ENCODE measurements at places on chromosomes 2 and 18.

DNA sequence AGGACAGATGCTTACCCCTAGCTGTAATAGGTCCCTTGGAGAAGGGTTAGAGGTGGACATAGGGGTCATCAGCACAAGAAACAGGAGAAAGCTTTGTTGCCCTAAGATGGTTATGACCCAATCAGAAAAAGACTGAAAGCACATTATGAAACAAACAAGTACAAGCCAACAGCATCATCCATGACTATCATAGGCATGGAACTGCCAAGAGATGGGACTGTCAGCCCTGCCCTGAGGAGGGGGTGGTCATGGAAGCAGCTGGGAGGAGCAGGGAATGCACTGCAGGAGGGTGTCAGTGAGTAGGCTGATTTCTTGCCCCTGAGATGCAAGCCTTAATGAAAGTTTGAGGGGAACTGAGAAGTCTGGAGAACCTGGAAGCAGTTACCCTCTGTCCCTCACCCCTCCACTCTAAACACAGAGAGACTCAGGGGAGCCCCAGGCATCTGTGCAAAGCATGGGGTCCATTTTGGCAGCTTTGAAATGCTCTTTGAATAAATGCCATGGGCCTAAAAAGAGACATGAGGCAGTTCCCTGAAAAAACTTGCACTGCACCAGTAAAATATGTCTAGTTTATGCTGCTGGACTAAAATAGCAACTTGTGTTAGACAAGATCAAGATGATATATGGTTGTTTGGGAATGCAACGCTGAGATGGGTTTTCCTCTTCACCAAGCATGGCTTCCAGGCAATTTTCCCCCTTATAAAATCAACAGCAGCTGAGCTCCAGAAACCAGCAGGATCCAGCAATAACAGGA, 122.7 kb upstream of the ZFP36L2 start:
- no peak for DNase-seq

DNA sequence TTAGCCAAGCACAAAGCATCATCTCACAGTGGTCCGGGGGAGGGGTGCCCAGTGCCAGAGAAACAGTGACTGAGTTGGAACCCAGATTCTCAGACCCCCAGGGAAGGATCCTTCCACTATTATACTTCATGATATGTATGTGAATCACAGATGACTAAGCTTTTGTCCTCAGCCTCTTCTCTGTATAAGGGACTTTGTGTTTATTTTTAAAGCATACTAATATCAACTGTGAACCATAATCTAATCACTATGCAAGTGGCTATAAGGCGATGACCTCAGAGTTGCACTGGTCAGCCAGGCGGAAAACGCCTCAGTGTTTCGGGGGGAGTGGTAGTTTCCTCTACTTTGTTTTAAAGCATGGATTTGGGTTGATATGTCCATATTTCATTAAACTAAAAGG, 160.4 kb upstream of the TMEM200C start:
- DNase-seq = no peak

DNA sequence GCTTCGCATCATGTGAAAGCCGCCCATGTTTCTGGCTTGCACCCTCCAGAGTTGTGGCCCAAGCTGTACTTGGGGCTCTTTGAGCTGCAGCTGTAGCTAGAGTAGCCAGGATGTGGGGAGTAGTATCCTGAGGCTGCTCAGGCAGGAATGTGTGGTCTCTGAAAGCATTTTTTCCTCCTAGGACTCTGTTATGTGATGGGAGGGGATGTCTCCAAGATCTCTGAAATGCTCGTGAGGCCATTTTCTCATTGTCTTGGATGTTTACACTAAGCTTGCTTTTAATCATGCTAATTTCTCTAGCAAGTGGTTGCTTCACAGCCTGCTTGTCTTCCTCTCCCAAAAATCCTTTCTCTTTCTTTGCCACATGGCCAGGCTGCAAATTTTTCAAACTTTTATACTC, 687.6 kb downstream of the DCDC2C start:
- DNase-seq = no peak

- DNase-seq = no peak
Measured at GRCh38 chr2:54512663-54513362, 56.7 kb downstream of the SPTBN1 start.

- DNase-seq = no peak
Measured at GRCh38 chr18:4510711-4511110, 55.6 kb upstream of the DLGAP1 start.

DNA sequence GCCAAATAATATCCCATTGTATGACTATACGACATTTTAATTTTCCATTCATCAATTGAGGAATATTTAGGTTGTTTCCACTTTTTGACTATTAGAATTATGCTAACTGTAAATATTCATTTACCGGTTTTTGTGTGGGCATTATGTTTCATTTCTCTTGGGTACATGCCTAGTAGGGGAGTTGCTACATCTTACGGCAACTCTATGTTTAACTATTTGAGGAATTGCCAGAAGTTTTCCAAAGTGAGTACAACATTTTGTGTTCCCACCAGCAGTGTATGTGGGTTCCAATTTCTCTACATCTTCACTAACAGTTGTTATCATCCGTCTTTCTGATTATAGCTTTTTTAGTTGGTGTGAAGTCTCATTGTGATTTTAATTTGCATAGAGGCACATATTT, 1.6 kb upstream of the KDSR start:
- DNase-seq = no peak

DNA sequence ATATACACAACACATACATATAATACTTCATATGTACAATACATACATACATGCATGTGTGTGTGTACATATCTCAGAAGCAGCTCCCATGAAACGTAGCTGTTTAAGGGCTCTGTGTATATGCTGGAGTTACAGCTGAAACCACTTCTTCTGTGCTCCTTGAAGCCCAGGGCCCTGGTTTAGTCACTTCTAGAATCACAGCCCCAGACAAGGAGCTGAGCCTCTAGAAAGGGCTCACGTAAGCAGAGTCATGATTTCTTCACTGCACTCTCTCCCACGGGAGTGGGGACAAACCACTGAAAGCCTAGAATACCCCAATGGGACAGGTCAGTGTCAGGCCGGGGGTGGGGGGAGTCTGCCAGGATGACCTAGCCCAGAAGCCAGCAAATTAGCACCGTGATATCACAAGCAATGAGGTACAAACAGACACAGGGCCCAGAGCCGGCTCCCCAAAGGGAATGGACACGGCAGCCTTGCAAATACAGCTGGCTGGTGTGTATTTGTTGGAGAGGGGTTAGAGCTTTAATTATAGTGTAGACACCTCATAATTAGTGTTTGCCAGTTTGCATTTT, 90.3 kb downstream of the C1QL2 start:
- no peak for DNase-seq

DNA sequence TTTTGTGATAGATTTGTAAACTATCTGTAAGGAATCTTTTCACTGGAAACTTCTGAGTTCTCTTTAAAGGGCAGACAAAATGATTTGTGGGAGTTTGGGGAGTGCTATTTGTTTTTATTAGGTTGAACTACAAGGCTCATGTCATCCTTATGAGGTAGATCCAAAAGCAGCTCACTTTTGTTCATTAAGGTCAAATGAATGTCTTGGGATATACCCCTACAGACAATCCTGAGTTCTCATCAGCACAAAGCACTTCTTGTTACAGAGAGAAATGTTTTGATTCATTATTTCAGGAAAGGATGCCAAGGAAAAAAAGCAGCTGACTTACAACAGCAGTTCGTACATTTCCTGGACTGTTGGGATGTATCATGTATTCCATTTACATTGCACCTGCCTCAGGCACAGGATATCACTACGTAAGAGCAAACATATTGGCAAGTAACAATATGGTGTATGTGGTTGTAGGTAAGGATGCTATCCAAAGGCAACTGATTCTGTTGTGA, 68.9 kb downstream of the DCC start:
- DNase-seq = no peak

DNA sequence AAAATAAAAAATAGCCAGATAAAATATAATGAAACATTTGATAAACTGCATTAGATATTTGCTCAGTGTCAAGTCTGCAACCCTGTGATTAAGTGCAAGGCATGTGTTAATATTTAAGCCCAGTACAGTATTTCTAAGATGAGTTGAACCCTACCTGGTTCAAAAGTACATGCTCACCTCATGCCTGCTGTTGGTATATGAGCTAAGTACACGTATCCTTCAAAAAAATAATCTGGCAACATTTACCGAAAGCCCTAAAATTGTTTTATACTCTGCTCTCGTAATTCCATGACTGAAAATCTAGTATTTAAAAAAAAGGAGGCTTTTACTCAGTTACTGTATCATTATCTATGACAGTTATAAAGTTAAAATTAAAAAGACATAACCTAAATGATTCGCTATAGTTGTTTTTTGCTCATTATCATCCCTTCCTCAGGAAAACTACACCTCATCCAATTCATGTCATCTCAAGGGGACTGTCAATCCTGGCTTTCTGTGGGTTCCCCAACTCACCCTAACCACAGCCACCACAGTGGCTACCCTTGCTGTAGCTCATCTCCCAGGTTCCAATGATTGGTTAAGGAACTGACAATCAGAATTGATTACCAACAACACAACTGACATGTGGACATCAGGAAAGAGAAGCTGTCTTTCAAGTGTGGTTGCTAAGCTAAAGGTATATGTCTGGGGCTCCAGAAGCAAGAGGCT, 10.6 kb downstream of the TLK1 start:
- DNase-seq = no peak

DNA sequence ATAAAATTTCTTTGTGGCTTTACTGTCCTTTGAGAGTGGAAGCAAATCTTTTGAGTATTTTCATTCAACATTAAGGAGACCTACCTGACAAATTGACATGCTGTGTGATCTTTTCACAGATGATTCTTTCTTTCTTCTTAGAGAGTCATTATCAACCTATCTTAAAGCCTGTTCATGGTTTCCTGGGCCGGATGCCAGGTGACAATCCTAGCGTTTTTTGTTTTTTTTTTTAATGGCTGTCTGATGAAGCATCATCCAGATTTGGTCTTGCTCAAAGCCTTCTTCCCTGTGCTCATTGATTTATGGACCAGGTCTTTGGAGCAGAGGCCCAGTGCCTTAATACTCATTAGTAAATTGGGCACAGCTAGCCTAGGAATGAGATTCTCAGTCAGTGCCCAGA, 9.8 kb upstream of the MGAT5 start:
- no peak for DNase-seq

GRCh38 chr2:84906900-84907714, 1.7 kb downstream of the TMSB10 start:
- peak; percentile 52 for DNase-seq

- no peak for DNase-seq
Measured at GRCh38 chr2:203360833-203361430, 32.7 kb downstream of the ABI2 start.

DNA sequence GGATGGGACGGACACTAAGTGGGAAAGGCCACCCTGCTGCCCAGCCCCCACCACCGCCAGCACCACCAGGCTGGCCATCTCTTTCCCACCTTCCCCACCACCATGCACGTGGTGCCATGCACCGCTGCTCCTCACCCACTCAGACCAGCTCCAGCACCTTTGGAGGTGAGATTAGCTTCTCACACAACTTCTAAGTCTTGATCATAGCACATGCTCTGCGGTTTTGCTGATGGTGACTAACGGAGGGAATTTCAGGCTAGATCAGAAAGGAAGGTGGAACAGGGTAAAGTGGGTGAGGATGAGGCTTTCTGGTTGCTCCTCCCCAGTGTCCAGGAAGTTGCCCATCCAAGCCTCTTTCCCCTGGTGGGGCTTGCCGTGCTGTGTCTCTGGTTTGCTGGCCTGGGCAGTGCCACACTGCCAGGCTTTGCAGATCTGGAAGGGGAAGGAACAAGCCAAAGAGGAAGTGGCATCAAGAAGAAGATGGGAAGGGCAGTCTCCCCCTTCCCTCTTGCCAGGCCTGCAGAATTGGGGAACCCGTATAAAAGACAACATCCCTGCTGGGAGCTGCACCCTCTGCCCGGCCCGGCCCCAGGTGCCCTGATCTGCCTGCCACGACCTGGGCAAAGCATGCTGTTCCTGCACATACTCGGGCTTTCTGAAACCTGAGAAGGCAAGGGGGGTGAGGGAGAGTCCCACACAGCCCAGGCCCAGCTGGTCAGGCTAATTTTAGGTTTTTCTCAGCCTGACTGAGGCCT, 44.3 kb upstream of the CAB39 start:
- no peak for DNase-seq

- no peak for DNase-seq
Measured at GRCh38 chr2:76731157-76731556, 791.0 kb downstream of the LRRTM4 start.

DNA sequence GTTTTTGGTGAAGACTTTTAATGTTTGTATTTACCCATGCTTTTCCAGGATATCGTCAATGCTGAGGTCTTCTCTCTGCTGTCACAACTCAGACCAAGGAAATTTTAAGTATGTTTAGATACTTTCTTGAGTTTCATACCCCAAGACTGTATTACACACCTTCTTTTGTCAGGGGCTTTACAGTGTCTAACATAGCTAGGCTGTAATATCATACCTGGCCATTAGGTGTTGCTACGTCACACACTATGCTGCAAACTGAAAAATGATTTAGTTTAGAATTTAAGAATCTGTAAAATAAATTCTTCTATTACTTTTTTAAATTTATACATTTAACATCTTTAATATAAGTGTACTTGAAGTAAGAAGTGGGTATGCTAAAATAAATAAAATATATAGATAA, 358.4 kb upstream of the NRP2 start:
- DNase-seq = no peak
